ENCODE measurements at places on chromosomes 6 and 20. TPM values are rescaled to one million over a fixed set of nuclear protein-coding genes. Genes with fewer than 3 reads are reported as not detected.

PLN gene
- total RNA-seq = not detected

EMILIN3 gene
- total RNA-seq = not detected

ANGPT4 gene
- total RNA-seq = not detected

SAMD3 gene
- 27.5 TPM for total RNA-seq

BPIFB2 gene
- total RNA-seq = not detected

NFATC2 gene
- 75.9 TPM for total RNA-seq

DOK5 gene
- not detected for total RNA-seq

- DNase-seq = no peak
Observed at GRCh38 chr6:169014211-169015197, 239.1 kb downstream of the THBS2 start.

- DNase-seq = no peak
Observed at GRCh38 chr6:21949211-21949801, 347.5 kb downstream of the PRL start.

DNA sequence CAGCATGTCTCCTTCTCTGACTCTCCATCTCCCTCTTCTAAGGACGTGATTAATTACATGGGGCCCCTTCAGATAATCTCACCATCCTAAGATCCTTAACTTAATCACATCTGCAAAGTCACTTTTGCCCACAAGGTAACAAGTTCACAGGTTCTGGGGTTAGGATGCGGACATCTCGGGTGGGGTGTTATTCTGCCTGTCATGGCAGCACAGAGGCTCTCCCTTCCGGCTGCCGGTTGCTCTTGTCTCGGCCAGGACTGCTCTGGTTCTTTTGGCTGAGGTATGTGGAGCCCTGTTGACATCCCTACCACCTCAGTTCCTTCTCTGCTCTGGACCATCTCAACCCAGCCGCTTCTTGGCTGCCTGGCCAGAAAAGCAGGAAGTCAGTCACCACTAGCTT, 4.2 kb upstream of the CST11 start:
- DNase-seq = peak; percentile 9

GRCh38 chr6:55957961-55958422, 82.6 kb upstream of the BMP5 start:
- no peak for DNase-seq

- no peak for DNase-seq
Observed at GRCh38 chr20:9147547-9148024, 78.7 kb downstream of the PLCB4 start.

GRCh38 chr6:45590696-45591184, 213.0 kb upstream of the SUPT3H start:
- no peak for DNase-seq

DNA sequence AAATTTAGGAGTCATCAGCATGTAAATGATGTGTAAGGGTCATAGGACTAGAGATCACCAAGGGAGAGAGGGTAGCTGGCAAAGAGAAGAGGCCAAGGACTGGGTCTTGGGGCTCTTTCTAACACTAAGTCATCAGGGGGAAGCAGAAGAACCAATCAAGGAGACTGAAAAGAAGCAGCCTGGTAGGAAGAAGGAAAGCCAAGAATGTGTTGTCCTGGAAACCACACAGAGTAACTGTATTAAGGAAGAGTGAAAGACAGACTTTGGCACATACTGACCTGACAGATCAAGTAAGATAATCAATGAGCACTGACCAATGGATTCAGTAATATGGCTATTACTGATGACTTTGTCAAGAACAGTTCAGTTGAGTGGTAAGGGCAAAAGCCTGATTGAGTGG, 42.3 kb upstream of the LAMA4 start:
- DNase-seq = no peak

GRCh38 chr20:48788486-48789072, 39.2 kb downstream of the PREX1 start:
- no peak for DNase-seq

GRCh38 chr20:37640600-37641561, 52.9 kb upstream of the CTNNBL1 start:
- DNase-seq = no peak

GRCh38 chr6:129393654-129394053, 316.3 kb downstream of the ARHGAP18 start:
- DNase-seq = no peak

- no peak for DNase-seq
Observed at GRCh38 chr6:135266675-135267074, 85.6 kb downstream of the MYB start.

DNA sequence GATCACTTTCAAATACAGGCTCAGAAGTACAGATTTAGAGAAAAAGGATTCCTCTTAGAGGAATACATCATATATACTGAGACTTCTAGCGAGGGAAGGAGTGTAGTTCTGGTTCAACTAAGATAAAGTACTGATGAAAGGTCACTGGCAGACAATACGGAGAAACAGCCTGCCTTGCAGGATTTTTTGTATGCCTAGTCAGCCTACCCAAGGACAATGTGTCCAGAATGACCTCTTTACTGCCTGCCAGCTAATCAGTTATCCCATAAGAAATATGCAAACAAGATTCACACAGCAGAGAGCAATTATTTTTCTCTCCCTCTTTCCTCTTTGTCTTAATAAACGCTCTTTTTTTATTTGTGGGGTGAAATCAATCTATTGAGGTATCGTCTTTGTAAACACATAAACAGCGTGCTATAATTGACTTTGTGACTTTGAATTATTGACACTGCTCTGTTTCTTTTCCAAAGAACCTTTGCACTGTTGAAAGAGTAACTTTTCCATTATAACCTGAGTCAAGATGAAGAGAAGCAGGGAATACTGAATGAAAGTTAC, 1.4 kb upstream of the TSPYL4 start:
- no peak for DNase-seq

- no peak for DNase-seq
Observed at GRCh38 chr20:5148581-5148980, 21.8 kb downstream of the CDS2 start.

GRCh38 chr6:143612186-143612585, 65.6 kb upstream of the PHACTR2 start:
- no peak for DNase-seq

GRCh38 chr6:68108233-68108835, 526.7 kb upstream of the ADGRB3 start:
- DNase-seq = no peak

Data from T-cell (primary cell).